ENCODE measurements at places on chromosomes 6 and 20.

DNA sequence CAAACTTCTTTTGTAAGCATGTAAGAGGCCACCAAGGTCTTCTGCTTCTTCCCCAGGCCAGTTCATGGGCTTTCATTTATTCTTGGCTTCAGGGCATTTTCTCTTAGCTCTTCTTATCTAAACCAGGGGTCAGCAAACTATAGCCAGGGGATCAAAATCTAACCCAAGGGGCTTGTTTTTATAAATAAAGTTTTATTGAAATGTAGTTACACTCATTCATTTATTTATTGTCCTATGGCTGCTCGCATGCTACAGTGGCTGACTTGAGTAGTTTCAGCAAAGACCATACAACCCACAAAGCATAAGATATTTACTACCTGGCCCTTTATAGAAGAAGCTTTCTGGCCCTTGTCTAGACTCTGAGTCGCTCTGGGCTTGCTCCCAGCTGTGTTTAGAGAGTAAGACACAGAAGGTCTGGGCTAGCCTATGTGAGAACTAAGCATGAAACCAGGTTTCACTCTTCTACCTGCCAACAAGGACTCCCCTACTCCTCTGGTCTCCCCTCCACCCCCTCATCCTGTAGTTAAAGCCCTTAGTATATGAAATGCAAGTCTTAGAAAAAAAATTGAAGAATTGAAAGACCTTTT lies 43.2 kb downstream of the KHDC1L start:
- no peak for DNase-seq

DNA sequence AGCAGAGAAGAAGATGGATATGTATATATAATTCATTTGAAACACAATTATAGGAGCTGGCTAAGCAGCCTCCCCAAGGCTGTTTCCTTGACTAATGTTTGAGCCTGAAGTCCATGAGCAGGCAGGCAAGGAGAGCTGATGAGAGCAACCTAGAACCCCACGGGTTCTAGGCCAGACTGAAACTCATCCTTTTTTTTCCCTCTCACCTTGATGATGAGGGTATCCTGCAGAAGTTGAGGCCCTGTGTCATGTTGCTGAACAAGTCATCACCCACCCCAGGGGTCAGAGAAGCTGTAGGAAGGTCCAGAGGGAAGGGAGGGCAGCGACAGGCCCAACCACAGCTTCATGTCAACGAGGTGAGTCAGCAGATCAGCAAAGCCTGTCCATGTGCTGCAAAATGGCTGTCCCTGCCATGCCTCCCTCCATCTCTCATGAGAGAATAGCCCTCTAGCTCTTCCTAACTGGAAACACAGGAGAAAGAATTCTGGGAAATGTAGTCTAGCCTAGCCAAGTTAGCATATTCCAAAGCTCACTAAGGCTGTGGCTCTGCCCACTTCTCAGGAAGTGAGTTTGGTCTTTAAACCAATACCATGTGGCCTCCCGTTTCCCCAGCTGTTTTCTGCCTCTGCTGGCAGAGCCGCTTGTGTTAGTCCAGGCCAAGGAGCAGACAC lies 91.3 kb upstream of the DTNBP1 start:
- no peak for DNase-seq

- no peak for DNase-seq
Observed at GRCh38 chr6:55666037-55666436, 87.0 kb upstream of the HMGCLL1 start.

DNA sequence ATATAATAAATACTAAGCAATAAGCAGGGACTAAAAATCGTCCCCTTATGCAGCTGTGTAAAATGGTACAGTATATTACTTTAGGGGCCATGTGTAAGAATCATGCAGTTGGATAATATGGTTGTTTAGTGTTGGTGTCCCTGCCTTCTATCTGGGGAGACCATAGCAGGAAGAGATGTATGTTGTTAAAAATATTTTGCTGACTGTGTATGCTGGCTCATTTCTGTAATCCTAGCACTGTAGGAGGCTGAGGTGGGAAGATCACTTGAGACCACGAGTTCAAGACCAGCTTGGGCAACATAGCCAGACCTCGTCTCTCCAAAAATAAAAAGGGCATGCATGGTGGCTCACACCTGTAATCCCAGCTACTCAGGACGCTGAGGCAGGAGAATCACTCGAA lies 5.6 kb downstream of the PANK2 start:
- no peak for DNase-seq

- DNase-seq = no peak
Observed at GRCh38 chr6:107601406-107601805, 111.5 kb downstream of the SOBP start.

GRCh38 chr6:28988536-28989311 lies 16.4 kb downstream of the ZNF311 start:
- peak; percentile 84 for DNase-seq

DNA sequence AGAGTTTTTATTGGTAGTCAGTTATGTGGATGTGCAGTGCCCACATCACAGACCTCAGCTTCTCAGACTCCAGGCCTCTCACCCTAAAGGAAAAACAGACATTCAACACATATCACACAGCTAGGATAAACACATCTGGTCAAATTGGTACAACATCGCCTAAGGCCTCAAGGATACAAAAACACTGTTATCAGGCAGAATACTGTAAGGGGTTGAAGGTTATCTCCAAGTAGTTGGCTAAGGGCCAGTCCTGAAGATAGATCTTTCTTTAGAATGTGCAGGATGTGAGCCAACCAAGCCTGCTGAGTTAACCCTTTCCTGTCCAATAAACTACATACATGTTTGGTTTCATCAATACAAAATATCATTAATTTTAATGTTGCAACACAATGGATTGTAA lies 308.4 kb upstream of the GJE1 start:
- DNase-seq = no peak

GRCh38 chr6:25008707-25009392 lies 73.1 kb upstream of the RIPOR2 start:
- no peak for DNase-seq

- DNase-seq = no peak
Observed at GRCh38 chr6:128883906-128884305, 968 bp downstream of the LAMA2 start.

DNA sequence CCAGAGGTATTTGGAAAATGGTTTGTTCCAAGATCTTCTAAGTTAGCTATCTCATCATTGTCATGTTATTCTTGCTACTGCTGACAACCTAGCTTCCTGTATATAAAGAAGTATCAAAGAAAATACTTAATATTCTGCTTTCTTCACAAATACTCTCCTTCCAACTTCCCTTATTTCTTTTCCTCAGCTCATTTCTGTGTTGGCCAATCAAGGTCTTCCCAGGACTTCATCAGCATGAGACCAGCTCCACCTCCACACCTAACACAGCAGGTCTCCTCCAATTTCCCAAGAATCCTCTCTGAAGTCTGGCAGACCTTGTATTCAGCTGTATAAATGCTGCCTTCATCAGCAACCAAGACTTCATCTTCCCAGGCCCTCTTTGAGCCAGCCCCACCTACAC lies 538.6 kb upstream of the JARID2 start:
- no peak for DNase-seq

GRCh38 chr6:101011186-101011585 lies 130.1 kb upstream of the ASCC3 start:
- DNase-seq = peak; percentile 7

- DNase-seq = no peak
Observed at GRCh38 chr20:48632825-48633619, 194.8 kb downstream of the PREX1 start.

- DNase-seq = no peak
Observed at GRCh38 chr20:4100679-4101078, 85.3 kb upstream of the RNF24 start.

- DNase-seq = no peak
Observed at GRCh38 chr20:34539756-34540155, 18.8 kb upstream of the MAP1LC3A start.

GRCh38 chr20:31781945-31782344 lies 37.2 kb upstream of the MYLK2 start:
- no peak for DNase-seq

DNA sequence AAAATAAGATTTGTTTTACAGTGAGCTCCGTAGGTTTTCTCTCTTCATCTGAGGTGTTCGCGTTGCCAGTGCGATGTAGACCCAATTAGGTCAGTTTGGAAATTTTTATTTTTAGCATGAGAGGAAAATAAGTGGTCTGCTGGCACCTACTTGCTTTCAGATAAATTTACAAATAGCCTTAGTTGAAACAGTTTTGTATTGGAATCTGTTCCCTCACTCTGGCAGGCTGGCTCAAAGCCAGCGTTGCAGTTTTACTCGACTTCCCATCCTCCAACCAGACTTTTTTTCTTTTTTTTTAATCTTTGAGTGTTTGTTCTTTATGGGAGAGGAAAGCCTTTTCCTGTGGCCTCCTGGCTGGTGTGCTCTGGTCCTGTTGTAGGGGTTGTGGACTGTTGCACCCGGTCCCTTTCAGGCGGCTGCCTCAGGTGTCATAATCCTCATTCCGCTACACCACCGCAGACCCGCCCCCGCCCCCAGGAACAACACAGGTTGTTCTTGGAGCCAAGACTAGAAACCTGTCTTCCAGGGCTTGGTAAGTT lies 46.7 kb downstream of the TIAM2 start:
- DNase-seq = no peak

GRCh38 chr6:16338577-16339264 lies 100.3 kb downstream of the GMPR start:
- DNase-seq = no peak

DNA sequence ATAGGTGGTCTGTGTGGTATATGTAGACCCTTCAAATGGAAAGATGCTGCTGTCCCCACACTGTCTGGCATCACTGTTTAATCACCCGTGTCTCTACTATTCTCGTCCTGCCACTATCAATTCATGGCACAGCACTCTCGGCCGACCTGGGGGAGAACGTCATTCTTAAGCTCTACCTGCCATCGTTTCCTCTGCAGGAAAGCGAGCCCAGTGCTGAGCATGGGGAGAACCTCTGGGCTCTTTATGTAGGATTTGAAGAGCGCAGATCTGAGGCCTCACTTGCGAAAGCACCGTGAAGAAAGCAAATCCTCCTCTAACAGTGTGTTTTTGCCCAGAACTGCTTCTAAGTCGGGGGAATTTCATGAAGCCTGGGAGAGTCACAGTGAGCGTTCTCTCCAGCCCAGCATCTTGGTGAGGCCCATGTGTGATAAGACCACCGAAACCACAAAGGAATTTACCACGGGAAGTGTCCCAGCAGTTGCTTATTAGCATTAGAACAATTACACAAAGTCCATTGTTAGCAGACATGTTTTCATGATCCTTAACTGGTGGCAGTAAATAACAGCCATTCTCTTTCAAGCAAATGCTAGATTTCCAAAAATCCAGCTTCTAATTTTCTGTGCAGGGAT lies 124.3 kb downstream of the SCML4 start:
- no peak for DNase-seq

- no peak for DNase-seq
Observed at GRCh38 chr20:22699396-22699795, 115.0 kb upstream of the FOXA2 start.

DNA sequence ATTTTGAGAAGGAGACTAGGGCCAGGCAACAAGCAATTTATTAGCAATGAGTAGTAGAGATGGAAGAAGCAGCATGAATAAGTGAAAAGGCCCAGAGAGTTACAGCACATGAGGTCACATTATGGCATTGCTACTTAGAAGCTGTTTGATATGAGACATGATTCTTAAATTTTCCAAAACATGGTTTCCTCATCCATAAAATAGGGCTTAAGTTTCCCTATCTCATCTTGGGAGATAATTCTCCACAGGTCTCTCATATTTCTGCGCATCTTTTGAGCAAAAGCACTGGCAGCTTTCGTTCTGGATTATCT lies 656.1 kb downstream of the EPHA7 start:
- DNase-seq = no peak

DNA sequence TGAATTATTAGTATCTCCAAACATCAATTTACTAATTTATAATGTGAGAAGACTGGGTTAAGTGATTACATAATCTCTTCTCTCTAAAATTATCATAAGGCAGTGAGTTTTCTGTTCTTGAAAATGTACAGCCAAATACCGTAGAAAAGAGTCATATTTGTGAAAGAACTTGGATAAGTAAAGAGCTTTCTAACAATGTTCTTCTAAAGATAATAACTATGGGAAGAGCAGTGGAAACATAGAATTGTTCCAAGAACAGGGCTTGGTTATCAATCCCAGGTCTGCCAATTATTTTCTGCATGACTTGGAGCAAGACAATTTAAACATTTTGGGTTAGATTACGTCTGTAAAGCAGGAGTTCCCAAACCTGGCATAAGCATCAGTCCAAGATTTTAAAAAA lies 198.1 kb upstream of the SGK1 start:
- no peak for DNase-seq

DNA sequence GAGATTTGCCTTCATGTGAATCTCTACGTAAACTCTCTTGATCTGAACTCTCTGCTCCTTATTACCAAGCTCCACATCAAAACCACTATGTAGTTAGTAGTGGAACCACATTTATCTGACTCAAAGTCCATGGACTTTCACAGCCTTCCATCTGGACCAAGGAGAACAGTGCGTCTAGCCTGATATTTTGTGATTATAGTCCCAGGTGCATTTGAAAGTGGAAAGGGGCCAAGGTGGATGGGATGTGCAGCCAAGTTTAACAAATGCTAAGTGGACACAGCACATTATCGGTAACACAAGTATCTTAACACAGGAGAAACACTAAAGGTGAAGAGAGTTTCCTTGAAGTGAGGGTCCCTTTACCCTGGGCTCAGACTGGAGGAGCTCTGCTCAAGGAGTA lies 281.2 kb upstream of the SGK1 start:
- no peak for DNase-seq

DNA sequence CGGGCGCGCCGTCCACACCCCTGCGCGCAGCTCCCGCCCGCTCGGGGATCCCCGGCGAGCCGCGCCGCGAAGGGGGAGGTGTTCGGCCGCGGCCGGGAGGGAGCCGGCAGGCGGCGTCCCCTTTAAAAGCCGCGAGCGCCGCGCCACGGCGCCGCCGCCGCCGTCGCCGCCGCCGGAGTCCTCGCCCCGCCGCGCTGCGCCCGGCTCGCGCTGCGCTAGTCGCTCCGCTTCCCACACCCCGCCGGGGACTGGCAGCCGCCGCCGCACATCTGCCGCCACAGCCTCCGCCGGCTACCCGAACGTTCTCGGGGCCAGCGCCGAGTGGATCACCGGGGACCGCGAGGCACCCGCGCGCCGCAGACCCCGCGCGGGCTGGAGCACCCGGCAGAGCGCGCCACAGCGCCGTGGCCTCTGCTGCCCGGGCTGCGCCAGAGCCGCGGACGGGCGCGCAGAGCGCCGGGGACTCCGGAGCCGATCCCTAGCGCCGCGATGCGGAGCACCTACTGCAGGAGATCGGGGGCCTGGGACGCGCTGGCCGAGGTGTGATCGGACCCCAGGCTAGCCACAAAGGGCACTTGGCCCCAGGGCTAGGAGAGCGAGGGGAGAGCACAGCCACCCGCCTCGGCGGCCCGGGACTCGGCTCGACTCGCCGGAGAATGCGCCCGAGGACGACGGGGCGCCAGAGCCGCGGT lies at the start of gene BMP2:
Gene BMP2, plus strand, starts transcription at position 151 of the 692 bp plus-strand sequence. CDS start 2,441 bp downstream, outside the sequence.
- DNase-seq = peak; percentile 41

DNA sequence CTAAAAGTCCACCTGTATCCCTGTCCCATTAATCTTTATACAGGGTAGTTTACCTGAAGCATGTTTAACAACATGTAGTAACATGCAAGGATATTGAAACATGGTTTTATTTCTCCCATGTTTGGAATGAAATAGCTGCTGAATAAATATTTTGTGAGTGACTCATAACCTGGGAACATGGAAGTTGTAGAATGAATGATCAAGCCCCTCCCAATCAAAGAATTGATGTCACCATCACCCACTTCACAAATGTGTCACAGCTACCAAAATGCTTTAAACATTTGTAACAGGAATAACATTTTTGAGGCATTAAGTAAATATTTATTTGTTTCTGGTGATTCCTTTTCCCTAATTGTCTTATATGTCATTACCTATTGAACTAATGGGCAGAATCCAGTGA lies 58.9 kb upstream of the TNFAIP3 start:
- no peak for DNase-seq

- peak; percentile 46 for DNase-seq
Observed at GRCh38 chr20:50286609-50287008, 96.0 kb downstream of the CEBPB start.
